ENCODE measurements at places on chromosomes 3 and 15.

DNA sequence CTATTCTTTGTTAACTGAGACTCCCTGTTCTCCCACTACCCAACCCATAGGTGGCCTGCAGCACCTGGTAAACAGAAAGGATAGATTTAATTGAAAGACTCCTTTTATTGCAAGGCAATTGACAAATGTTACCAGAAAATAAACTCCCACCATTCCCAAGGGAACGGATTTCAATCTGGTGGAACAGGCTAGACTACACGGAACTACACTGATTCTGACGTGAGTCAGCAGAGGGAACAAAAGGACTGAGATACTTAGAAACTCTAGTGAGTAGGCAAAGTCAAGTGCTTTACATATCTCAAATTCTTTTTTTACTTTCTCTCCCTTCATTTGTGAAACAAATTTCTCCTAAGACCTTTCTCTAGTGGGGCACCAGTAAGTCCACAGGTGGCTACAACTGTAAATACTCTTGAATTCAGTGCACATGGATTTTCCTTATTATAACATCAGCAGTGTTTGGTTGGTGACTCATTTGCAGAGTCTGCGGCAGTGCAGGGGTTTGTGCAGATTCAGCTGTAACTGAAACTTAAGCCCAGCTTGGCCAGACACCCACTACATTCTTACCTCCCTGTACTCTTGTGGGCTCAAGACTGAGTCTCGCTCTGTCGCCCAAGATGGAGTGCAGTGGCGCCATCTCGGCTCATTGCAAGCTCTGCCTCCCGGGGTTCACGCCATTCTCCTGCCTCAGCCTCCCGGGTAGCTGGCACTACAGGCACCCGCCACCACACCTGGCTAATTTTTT, 34.3 kb upstream of the PLSCR2 start:
- no peak for DNase-seq

GRCh38 chr3:57283334-57283733, 9.2 kb downstream of the ASB14 start:
- no peak for DNase-seq

DNA sequence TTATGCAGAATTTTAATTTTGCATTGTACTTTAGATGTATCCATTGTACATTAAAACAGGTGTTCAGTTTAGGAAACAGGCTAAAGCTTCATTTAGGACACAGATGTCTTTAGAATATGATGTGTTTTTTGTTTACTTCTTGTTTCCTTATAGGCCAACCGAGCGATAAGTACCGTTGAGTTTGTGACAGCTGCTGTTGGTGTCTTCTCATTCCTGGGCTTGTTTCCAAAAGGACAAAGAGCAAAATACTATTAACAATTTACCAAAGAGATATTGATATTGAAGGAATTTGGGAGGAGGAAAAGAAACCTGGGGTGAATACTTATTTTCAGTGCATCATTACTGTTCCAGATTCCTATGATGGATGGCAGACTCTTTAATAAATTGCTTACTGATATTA, 29.4 kb downstream of the PLAAT1 start:
- no peak for DNase-seq

- DNase-seq = no peak
These were observed 83.7 kb downstream of the CMSS1 start for GRCh38 chr3:99901200-99901926.

Measured in amygdala (tissue), 56 donors.